HAP-1 (cell line): ENCODE measurements at places on chromosomes 7 and 10.

- DNase-seq, result no peak
Measured at GRCh38 chr10:78953113-78953798, 115.5 kb upstream of the ZMIZ1 start.

DNA sequence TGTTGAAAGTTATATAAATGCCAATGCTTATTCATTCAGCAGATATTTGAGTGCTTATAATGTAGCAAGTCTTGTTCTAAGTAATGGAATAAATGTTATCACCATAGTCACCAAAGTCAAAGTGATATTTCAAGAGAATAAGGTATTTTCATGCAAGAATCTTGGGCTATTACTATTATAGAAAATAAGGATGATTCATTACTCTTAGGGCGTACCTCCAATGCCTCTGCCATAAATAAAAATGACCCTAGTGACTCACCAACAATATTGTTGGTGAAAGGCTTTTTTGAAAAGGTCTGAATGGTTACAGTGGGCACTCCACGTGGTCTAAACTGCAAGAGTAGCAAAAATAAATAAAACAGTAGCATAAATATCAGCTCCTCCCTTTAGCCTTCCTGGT is 68.4 kb downstream of the RALA start:
- no peak for DNase-seq

- no peak for DNase-seq
Measured at GRCh38 chr10:43419997-43420368, 11.0 kb upstream of the HNRNPF start.

DNA sequence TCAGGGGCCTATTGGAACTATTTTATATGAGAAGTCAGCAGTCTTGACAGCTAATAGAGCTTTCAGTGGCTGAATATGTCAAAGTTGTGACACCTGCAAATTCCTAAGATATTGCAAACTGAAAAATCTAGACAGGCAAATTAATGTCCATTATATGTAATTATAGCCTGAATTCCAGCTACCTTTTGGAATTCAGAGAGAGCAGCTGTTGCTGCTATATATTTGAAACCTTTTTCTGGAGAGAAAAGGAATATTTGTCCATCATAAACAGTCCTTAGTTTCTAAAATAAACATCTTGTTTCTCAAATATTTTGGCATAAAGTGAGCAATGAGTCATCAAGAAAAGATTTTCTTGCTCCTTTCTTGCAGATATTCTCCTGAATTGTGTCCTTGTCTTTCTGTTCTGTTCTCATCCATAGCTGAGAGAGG is 408.9 kb upstream of the SEMA3D start:
- no peak for DNase-seq

- DNase-seq, result peak; percentile 71
Measured at GRCh38 chr10:23344241-23344841, at the start of gene C10orf67. TSS of gene C10orf67 (minus strand) at chr10:23344797. CDS start at chr10:23344774, 23 bp downstream.

- no peak for DNase-seq
Measured at GRCh38 chr7:36217961-36218284, 64.9 kb downstream of the EEPD1 start.

DNA sequence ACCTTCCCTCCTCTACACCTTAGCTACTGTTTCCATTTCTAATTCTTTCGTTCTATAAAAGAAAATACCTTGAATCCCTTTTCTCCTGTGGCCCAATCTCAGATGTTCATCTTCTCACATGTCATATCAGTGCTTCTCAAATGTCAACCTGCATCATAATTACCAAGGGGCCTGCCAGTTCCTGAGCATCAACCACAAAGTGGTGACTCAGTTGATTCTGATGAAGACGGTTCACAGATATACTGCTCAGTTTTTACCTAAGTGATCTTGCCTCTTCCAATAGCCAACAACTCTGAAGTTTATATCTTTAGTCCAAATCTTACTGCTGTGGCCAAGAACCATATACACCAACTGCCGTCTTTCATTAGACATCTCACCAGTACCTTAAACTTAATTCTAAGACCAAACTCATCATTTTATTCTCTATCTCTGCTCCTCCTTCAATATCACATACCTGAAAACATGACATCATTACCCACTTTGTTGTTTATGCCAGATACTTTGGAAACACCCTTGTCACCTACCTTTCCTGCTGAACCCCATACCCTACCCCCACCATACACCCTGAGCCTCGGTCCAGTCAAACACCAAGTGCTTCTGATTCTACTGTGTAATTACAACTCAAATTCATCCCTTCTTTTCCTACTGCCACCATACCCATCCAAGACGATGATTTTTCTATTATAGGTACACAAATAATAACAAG is 115.5 kb downstream of the LMBR1 start:
- DNase-seq, result no peak

- DNase-seq, result no peak
Measured at GRCh38 chr10:972763-973162, 15.5 kb upstream of the GTPBP4 start.

- DNase-seq, result no peak
Measured at GRCh38 chr7:3254718-3255117, 46.3 kb upstream of the SDK1 start.
